GM19239 (cell line): ENCODE measurements at places on chromosomes 11 and 22.

DNA sequence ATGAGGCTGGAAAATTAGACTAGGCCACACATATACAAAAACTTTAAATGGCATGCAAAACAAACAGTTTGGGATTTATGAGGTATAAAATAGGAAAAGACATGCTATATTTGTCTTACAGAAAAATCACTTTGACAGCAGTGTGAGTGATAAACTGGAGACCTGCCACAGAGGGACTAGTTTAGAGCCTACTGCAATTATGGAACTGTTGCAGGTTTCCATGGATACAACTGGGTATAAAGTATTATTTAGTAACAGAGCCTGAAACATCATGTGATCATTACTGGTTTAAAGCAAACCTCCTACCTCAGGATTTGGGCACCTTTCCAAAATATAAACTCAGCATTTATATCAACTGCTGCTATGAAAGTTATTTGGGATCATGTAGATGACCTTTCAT lies 1032.5 kb downstream of the DLG2 start:
- no peak for DNase-seq

GRCh38 chr22:42294034-42294985 lies 23.9 kb upstream of the TCF20 start:
- DNase-seq, result no peak

DNA sequence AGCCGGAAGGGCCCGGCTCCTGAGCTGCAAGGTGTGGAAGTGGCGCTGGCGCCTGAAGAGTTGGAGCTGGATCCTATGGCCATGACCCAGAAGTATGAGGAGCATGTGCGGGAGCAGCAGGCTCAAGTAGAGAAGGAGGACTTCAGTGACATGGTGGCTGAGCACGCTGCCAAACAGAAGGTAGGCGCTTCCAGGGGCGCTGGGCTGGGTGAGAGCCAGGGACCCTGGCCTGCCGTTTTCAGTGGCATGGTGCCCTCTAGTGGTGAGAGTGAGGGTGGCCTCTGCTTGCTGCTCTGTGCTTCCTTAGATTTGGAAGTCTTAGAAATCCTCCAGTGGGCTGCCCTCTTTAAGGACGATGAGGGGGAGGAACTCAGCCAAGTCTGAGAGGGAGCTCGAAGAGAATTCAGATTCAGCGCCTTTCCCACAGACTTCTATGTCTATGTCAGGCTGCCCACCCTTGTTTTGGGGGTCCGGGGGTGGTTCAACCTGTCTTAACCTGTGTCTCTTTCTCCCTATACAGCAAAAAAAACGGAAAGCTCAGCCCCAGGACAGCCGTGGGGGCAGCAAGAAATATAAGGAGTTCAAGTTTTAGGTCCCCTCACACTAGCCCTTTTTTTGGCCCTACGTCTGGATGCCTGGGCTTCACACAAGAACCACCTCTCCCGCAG lies 1.8 kb upstream of the PACS1 start:
- no peak for DNase-seq

GRCh38 chr11:32440916-32441315 lies 5.6 kb upstream of the WT1 start:
- DNase-seq, result no peak

GRCh38 chr11:43693069-43693468 lies 12.5 kb downstream of the HSD17B12 start:
- no peak for DNase-seq

GRCh38 chr22:24335496-24335895 lies 64.9 kb downstream of the SPECC1L start:
- DNase-seq, result no peak

DNA sequence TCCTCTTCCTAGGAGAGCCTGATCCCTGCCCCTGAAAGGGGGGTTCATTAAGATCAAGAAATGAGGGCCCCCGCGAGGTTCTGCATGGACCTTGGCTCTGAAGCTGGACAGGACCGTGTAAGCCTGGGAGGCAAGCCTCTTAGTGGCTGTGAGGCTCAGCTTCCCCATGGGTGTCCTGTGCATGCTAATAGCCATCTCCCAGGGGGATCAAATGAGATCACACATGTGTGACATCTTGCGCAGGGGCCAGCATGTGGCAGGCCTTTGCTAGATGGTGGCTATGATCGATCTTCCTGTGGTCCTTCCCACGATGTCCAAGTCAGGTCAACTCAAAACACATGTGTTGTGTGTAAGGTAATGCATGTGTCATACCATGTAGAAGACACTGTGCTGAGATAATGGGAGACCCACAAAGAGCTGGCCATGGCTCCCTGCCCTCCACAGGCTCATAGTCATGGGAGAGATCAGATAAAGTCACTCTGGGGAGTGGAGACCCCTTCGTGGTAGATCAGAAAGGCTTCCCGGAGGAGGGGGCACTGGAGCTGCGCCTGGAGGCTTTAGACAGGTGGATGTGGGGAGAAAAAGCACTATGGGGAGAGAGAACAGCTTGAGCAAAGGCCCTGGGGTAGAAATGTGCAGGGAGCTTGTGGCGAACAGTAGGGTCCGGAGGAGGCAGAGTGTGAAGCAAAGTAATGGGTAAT lies 3.7 kb downstream of the RAC2 start:
- no peak for DNase-seq

DNA sequence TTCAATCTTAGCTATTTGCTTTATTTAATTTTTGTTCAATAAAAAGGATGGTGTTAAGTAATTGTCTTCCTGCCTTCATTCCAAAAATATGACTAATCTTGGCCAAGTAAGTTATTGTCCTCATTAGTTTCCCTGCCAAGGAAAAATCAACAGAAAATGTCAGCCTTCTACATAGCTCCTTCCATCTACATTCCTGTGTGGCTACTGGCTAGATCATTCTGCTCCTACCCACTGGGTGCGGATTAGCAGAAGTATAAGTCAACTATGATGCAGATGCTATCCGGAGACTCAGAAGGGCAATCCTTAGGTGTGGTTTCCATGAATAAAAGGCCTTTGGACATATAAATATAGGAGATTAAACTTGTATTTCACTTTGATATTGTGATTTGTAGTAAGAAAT lies 154.4 kb downstream of the SBF2 start:
- DNase-seq, result no peak

- DNase-seq, result no peak
These were observed 726.1 kb downstream of the FAM181B start for GRCh38 chr11:82007521-82007920.

DNA sequence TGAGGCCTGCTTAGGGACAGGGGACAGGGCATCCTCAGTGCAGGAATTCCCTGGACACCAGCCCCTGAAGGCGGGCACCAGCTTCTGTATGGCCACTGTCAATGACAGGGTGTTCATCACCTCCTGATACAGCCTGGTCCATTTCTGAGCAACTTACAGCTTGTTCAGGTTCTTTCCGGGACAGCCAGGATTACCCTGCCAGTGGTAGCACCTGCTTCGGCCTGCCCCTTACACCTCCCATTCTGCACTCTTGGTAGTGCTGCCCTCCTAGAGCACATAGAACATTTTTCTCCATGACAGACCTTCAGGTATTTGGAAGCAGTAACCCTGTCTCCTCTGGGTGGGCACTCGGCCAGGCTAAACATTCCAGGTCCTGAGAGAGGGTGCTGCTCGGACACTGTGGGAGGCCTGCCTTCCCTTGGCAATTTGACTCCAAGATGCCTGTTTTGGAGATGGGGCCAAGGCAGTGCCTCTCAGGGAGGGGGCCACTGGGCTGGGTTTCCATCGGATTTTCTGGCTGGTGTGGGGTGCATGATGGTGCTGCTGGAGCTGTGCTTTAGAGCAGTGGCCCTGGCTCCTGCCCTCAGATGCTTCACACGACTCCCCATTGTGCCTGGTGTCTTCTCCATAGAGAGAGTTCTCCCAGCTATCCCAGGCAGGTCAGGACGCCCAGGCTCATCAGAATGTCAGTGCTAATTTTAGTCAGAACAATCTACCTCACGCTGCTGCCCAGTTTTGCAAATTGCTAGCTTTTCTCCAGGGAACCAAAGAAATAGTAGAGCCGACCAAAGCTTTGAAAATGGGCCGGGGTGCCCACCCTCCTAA lies 1.2 kb downstream of the GAL3ST3 start:
- no peak for DNase-seq

DNA sequence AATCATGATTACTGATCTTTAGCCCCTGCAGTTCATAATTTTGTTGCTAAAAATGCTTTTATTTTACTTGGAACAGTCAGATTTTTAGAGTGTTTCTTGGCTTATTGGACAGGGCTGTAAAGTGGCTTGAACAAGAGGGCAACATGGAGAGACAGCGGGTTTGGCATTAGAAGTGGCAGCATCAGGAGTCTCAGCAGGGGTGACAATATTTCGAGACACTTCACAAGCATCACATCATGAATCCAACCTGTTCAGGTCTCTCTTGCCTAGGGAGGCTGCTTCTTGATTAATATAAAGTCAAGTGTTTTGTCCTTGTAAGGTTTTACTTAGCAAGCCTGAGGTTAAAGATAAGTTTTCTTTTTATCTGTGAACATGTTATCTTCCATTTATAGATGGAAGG lies 2249.5 kb downstream of the LRRC4C start:
- no peak for DNase-seq

DNA sequence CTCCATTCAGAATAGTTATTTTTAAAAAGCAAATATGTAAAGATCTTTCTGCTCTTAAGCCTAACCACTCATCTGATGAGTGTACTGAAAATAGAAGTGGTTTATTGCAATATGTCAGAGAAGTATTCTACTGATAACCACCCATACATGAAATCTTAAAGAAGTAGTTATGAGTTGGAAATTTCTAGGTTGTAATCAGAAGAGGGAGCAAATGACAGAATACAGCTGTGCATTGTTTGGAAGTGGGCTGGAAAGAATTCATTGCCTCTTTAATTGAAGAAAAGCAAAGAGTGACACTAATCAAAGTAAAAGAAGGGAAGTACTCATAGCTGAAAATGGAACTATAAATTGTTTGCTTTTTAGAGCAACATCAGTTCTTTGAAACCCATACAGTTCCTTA lies 39.4 kb downstream of the FDX1 start:
- no peak for DNase-seq

- DNase-seq, result no peak
These were observed 18.4 kb upstream of the CABP7 start for GRCh38 chr22:29701155-29701999.

GRCh38 chr22:24497841-24498258 lies 2.7 kb downstream of the UPB1 start:
- no peak for DNase-seq

- no peak for DNase-seq
These were observed 63.6 kb downstream of the CD82 start for GRCh38 chr11:44628730-44629700.

GRCh38 chr11:12785901-12786300 lies 111.7 kb downstream of the TEAD1 start:
- no peak for DNase-seq

- no peak for DNase-seq
These were observed 16.2 kb upstream of the ME3 start for GRCh38 chr11:86688398-86689179.

GRCh38 chr11:530960-531831 lies 4.2 kb downstream of the HRAS start:
- no peak for DNase-seq

DNA sequence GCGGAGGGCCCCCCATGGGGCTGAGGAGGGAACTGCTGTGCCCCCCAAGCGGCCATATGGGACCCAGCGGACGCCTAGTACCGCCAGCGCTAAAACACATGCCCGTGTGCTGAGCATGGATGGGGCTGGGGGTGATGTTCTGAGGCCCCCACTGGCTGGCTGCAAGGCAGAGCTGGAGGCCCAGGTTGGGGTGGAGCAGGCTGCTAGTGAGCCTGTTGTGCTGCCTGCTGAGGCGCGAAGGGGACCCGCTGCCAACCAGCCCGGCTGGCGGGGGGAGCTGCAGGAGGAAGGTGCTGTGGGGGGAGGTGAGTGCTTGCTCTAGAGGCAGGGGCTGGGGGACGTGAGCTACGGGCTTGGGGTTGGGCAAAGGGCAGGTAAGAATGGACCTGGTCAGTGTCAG lies 3.2 kb downstream of the PCNX3 start:
- DNase-seq, result no peak

- no peak for DNase-seq
These were observed 422 bp upstream of the LGR4 start for GRCh38 chr11:27473017-27473406.

- no peak for DNase-seq
These were observed 24.7 kb downstream of the NCF4 start for GRCh38 chr22:36885474-36885873.

DNA sequence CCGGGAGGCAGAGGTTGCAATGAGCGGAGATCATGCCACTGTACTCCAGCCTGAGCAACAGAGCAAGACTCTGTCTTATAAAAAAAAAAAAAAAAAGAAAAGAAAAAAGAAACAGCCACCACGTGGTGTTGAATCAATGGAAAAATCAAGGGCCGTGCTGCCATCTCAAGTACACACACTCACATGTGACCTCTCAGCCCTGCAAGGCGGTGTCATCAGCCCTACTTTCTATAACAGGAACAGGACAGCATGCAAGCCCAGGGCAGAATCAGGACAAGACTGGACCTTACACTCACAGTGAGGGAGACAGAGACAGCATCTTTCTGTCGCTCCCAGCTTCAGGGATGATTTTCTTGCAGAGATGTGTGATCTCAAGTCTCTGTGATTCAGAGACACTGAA lies 179.6 kb downstream of the MPPED1 start:
- no peak for DNase-seq

DNA sequence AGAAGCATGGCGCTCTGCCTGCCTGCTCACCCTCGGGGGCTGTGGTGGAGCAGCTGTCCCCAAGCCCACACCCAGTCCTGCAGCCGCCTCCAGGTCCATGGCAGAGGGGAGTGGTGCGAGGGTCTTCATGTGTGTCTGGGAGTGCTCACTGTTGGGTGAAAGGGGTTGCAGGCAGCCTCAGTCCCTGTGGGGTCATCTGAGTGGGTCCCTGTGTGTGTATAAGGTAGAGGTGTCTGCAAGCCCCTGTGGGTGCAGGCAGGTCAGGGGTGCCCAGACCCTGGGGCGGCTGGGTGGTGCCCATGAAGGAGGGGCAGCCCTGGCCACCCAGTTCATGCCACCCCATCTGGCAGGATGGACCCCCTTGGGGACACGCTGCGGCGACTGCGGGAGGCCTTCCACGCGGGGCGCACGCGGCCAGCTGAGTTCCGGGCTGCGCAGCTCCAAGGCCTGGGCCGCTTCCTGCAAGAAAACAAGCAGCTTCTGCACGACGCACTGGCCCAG lies 4.9 kb downstream of the ALDH3B1 start:
- DNase-seq, result no peak

GRCh38 chr11:114847306-114847975 lies 169.1 kb downstream of the NXPE2 start:
- DNase-seq, result no peak

GRCh38 chr22:22237521-22237920 lies 7.1 kb upstream of the VPREB1 start:
- no peak for DNase-seq

- no peak for DNase-seq
These were observed 11.9 kb upstream of the TESMIN start for GRCh38 chr11:68763181-68763721.

DNA sequence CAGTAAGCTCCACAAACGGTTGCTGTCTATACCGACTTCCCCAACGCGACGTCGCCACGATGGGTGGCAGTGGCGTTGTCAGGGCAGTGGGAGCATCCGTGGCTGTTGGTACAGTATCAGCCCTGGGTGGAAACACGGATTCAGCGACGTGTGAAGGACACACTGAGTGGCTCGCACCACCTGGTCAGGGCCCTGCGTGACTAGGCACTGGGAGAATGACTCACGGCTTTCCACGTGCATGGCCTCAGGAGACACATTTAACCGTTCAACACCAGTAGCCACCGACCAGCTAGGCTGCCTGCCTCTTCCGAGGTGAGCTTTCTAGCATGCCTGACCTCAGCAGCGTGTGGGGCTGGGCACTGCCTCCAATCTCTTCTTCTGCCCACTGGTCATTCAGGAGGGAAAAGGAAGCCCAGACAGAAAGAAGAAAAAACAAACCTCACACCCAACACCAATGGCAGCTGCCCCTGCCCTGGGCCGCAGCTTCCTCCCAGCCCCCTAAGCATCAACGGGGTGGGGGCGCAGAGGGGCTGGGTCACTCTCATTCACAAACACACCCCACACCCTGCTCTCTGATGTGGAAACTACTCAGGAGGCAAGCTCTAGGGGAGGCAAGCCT lies 59.0 kb downstream of the MYH9 start:
- DNase-seq, result no peak
